HFF-Myc (cell line): ENCODE measurements at places on chromosomes 4 and X.
A peak's percentile ranks its signal among the peaks of the same experiment; 100 is the strongest.

GRCh38 chr4:151874328-151874727 is 113.5 kb upstream of the GATB start:
- DNase-seq = no peak

GRCh38 chr4:181432335-181432734 is 810.9 kb upstream of the TENM3 start:
- no peak for DNase-seq

GRCh38 chr4:78971776-78972175 is 32.5 kb upstream of the PAQR3 start:
- DNase-seq = no peak

DNA sequence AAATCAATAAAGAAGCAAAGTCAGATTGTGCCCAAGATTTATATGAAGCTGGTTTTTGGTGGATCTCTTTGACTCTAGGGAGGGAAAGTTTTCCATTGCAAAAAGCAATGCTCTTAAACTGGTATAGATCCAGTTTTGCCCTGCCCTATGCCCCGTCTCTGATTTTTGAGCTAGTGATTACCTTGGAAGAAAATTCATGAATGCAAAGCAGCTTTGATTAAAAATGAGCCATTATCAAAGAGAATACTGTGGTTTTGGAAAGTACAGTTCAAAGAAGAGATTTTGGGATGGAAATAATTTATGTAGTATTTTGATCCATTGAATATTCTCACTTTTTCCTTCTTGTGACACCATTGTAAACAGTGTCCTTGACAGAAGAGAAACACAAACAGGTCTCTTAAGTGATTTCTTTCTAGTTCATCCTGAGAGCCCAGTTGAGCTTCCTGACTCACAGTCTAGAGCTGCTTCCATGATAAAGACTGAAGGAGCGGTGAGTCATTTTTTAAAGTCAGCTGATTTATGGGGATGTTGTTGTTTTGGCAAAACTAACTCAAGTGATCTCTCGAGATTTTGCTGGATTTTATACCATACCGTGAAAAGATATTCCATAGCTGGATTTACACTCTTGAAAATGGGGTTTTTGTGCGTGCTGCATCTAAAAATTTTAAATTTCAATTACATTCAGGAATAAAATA is 76.7 kb downstream of the AFF1 start:
- DNase-seq = peak; percentile 43

GRCh38 chr4:173211838-173212237 is 43.2 kb downstream of the GALNT7 start:
- DNase-seq = peak; percentile 52

- DNase-seq = no peak
These were observed 27.6 kb downstream of the RHOH start for GRCh38 chr4:40224432-40224831.

- DNase-seq = no peak
These were observed 37.7 kb upstream of the TASL start for GRCh38 chrX:30615229-30615628.

- DNase-seq = no peak
These were observed 19.8 kb downstream of the RADX start for GRCh38 chrX:106631615-106632014.

DNA sequence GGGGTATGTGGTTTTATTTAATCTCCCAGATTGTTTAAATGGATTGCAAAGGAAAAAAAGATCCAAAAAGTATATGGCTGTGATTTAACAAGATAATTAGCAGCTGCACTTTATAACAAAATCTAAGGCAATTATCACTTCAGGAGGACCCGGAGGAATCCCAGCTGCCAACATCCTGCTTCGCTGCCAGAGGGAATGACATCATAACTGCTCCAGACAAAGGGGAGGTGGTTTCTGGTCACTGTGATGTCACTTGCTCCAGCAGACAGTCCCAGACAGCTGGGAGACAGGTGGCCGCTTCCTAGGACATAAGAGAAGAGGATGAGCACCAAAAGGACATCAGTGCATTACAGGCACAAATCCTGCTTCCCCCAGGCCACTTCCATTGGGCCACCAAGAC is 371.0 kb downstream of the BCOR start:
- peak; percentile 50 for DNase-seq

DNA sequence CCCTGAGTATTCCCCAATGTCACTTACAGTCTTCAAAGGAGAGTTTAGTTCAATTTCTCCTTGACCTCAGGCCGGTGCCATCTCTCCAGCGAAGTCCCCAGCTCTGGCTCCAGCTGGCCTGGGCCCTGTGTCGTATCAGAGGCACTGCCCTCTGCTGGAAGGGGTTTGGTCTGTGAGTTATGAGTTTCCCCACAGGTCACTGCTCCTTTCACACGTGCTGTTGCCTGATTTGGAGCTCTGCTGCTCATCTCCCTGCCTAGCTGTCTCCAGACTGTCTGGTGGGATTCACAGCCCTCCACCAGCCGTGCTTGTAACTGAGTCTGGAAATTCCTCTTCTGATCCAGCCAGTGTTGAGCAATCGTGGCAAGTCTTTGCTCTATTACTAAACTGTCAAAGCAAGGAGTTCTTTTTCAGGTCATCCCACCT is at the start of gene RAP2C:
Gene RAP2C (minus strand): TSS at position 105 of the 426 bp plus-strand sequence. CDS start 2,179 bp downstream, outside the sequence.
- no peak for DNase-seq

GRCh38 chr4:149795256-149795655 is 20.4 kb downstream of the IQCM start:
- no peak for DNase-seq

- no peak for DNase-seq
These were observed 32.0 kb downstream of the BCLAF3 start for GRCh38 chrX:19958552-19959486.

- DNase-seq = no peak
These were observed 35.3 kb downstream of the FAT1 start for GRCh38 chr4:186688150-186688943.

DNA sequence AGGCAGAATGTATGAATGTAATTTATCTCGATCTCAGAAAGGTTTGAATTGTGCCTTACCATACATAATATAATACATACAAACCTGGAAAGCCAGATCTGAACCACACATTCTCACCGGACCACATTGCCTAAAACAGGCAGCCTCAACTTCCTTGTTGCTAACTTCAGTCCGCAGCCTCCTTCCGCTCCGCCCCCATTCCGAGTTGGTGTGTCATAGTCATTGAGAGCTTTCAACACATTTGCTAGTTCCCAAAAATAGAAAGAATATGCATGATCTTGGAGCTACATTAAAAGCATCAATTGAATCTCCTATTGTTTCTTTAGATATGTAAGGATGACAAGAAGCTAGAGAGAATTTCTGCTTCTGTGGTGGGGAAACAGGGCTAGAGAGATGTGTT is 127.2 kb downstream of the ARHGEF9 start:
- DNase-seq = peak; percentile 30

- no peak for DNase-seq
These were observed 32.4 kb downstream of the OCRL start for GRCh38 chrX:129572422-129572821.

DNA sequence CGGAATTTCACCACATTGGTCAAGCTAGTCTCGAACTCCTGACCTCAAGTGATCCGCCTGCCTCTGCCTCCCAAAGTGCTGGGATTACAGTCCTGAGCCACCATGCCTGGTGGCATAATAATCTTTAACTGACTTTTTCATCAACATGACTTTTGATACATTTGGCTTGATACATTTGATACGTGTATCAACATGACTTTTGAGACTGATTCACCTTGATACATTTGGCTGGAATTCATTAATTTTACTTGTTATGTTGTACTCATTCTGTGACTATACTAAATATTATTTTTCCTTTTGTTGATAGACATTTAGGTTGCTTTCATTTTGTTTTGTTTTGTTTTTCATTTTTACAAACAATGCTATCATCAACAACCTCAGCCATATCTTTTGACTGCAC is 6.3 kb downstream of the TMEM154 start:
- no peak for DNase-seq

DNA sequence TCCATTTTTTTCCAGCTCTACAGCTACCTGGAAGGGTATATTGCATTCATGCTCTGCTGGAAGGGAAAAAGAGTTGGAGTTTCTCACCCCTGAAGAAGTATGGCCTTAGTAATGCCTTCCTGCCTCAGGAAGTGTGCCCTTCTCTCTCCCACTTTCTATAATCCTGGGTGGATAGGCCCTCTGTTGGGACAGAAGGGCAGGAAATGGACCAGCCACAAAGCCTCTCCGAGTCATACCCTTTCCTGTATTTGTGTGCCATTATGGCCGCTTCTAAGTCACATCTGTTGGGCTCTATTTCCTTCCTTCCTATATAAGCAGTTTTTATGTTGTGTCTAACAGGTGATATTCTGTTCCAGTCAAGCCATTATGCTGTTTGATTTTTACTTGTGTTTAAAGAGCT is 74.8 kb upstream of the SMARCA5 start:
- DNase-seq = no peak

DNA sequence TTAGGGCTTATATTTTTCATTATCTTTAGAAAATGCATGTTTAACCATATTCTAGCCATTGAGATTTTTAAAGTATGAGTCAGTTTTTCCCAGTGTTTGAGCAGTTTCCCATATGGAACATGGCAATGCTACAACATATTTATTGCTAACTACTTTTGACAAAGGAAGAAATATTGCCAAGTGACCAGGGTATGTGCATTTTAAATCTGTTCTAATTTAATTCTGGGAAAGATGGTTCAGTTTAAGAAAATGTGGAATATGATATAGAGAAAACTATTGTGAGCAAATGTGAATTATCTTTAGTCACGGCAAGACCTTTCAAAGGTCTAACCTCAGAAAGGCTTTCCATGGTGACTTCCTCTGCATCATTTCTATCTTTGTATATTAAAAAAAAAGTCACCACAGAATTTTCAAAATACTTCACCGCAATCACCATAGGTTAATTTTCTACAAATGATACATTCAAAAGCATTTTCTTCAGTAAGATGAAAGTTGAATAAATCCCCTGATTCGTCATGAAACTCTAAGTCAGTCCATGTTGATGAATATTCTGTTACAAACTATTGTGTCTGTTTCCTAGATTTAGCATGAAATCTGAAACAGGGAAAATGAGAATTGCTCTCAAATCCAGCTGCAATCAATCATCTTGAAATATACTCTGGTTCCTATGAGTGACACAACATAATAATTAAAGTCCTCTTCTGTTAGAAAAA is 2349.0 kb upstream of the TENM3 start:
- DNase-seq = no peak

DNA sequence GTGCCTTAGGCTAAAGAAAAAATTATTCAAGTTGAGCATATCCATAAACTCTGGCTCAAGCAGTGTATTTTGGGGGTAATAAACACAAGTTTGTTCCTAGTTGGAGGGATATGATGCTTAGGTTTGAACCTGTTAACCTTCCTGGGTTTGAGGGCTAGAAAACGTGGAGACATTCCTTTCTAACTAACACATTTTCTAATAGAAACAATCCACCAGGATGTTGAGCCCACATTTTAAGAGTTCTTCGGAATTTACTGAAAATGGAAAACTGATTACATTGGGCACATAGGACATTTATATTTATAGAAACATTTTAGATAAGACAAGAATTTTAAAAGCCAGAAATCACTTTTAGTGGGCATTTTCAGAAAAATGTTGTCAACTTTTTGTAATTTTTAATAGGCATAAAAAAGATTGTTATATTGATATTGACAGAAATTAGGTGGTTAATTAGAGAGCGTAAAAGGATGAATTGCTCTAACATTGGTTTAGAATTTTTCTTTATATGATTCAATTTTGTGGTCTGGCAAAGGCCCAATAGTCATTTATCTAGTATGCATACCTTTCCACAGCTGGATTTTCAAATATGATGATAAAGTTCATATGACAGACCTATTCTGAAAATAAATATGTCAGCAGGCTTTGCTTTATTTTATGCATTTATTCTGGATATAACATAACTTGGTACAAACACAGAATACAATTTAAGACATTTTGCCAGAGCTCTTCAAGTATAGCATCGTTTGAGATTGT is 49.2 kb downstream of the CEP44 start:
- DNase-seq = no peak

- DNase-seq = no peak
These were observed 102.3 kb upstream of the MTM1 start for GRCh38 chrX:150465881-150466775.

DNA sequence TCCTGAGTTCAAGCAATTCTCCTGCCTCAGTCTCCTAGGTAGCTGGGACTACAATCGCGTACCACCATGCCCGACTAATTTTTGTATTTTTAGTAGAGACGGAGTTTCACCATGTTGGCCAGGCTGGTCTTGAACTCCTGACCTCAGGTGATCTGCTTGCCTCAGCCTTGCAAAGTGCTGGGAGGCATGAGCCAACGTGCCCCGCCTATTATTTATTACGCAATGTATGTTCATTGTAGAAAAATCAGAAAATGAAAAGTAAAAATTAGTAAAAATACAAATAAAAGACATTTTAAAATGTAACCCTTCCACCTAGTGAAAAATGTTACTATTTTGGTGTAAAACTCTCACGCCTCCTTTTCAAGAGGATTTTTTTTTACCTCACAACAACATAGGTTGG is 14.2 kb downstream of the F8A1 start:
- DNase-seq = no peak

GRCh38 chr4:182062458-182062857 is 180.7 kb upstream of the TENM3 start:
- no peak for DNase-seq

DNA sequence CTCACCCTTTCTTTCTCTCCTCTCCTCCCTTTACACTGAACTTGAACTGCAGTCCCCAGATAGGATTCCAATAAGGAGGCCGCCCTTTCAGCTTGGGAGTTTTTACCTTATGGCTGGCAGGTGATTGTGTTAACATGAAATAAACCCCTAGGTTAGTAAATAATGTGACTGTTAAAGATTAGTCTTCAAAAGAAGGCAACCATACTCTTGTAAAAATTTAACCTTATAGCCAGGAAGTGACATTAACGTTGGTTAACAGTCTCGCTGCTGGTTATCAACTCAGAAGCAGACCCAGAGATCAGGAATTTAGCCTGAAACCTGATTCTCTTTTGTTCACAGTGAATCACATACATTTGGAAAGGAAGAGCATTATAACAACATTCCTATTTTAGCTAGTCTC is 15.2 kb downstream of the FHDC1 start:
- DNase-seq = no peak

GRCh38 chrX:111652719-111653118 is 28.3 kb upstream of the ALG13 start:
- no peak for DNase-seq

GRCh38 chrX:54157561-54157960 is 25.5 kb downstream of the FAM120C start:
- no peak for DNase-seq

GRCh38 chr4:173420801-173421200 is 21.9 kb upstream of the SCRG1 start:
- no peak for DNase-seq

- DNase-seq = no peak
These were observed 217.6 kb downstream of the ZNF674 start for GRCh38 chrX:46327566-46328115.

DNA sequence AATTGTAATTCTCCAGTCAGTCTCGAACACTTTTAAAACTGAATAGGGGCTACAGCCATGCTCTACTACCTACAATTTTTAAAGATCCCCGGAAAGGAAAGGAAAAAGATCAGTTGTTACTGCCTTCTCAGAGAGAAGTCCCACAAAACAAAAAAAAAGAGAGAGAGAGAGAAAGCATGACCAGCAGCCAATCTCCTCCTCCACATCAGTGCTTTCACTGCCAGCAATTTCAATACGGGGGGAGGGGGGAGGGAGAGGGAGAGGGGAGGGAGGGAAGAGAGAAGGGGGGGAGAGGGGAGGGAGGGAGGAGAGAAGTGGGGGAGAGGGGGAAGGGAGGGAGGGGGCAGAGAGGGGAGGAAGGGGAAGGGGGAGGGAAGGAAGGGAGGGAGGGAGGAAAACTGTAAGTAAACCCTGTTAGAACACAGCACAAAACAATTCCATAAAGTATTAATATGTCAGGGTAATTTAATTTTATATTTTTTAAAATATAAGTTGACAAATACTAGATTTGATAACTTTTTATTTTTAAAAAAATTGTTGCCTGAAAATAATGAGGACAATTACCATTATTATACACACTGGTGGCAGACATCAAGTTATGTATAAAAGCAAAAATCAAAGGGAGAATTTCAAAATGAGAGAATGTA is 108.0 kb downstream of the LRBA start:
- no peak for DNase-seq
